ENCODE measurements at places on chromosomes 6 and 20.

GRCh38 chr6:110990840-110991576 lies 9.2 kb downstream of the RPF2 start:
- DNase-seq = no peak

- no peak for DNase-seq
These were observed 18.9 kb downstream of the PREP start for GRCh38 chr6:105384004-105384403.

DNA sequence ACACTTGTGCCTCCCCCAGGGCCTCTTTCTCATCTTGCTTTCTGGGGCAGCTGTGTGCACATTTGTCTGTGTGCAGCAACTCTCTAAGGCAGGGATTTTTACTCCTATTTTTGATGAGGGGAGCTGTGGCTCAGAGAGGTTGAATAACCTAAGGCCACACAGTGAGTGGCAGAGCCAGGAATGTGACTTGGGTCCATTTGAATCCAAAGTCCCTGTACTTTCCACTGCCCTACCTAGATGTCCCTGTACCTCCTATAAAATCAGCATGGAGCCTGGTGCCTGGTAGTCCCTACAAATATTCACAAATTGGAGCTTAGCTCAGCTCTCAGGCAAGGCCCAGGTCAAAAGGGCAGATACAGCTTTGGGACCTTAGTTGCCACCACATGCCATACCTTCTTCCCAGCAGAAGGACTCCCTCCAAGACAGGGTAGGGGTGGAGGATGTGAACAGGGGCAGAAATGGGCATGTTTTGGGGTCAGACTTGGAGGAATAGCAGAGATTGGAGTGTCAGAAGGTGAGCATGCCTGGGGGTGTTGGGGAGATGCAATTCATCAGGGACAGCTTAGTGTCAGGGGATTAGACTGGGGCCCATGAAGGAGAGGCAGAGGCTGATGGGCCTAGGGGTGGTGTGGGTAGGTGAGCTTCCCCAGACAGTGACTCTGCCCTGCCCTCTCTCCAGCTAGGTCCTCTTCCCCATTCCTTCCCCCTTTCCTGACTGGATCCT lies 4.1 kb upstream of the VEGFA start:
- DNase-seq = no peak

- no peak for DNase-seq
These were observed 4.4 kb downstream of the EFHC1 start for GRCh38 chr6:52424513-52424912.

- no peak for DNase-seq
These were observed 70.8 kb upstream of the AGPAT4 start for GRCh38 chr6:161344626-161345025.

GRCh38 chr6:49087369-49087768 lies 375.7 kb downstream of the MMUT start:
- DNase-seq = no peak

GRCh38 chr6:97714772-97715171 lies 431.8 kb upstream of the MMS22L start:
- DNase-seq = no peak

GRCh38 chr6:12291071-12291838 lies 1.1 kb downstream of the EDN1 start:
- no peak for DNase-seq

DNA sequence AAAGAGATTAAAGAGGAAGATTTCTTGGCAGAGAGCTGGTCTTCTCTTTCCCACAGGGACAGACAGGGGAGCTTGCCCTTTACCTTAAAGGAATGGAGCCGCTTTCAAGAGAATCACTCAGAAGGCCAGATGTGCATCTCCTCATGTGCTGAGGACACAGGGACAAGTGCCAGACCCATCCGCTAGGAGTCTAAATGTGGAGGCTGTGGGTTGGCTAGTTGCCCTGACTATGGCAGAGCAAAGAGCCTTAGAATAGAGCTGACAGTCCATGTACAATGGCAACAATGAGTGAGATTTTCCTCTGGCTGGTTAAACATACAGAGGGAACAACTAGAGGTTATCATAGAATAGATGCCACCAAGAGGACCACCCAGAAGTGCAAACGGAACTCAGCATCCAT lies 7.3 kb upstream of the DOK5 start:
- no peak for DNase-seq

GRCh38 chr6:32192608-32193039 lies at the start of gene GPSM3:
TSS of gene GPSM3 (minus strand) at chr6:32192643. CDS start at chr6:32192513, 130 bp downstream.
- peak; percentile 70 for DNase-seq

DNA sequence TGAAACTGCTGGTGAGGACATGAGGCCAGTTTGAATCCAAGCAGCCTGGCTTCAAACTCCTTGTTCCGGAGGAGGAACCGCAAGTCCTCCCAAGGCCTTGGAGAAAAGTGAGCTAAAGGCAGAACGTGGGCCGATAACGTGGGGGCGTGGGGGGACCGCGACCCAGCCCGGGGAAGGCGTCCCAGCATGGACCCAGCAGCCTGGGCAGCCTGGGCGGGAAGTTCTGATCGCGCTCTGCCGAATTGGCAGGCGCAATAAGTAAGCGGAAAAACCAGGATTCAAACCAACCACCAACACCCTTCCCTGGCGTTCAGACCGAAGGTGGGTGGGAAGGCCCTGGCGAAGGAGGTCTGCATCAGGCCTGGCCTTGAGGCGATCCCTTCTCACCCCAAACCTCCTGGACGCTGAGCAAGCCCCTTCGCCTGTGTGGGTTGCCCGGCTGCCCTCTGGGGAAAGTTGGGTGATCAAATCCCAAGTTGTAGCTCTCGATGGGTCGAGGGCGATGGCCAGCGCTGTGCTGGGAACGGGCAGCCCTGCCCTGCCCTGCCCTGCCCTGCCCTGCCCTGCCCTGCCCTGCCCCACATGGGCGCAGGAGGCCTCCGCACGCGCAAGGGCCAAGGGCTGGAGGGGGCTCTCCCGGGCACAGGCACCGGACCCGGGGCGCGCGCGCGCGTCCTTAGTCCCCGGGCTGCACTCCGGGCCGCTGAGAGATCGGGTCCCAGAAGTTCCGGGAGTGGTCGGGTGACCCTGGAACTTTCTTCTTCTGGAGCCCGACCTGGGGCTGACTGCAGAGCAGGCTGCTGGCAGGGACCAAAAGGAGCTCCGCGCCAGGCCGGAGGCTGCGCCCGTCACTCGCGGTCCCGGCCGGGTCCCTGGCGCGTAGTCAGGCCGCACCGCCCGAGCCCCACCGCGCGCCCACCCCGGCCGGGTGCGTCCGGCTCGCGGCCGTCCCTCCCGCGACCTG lies 637 bp upstream of the SLC22A3 start:
- DNase-seq = no peak

GRCh38 chr6:53437557-53438202 lies 88.9 kb upstream of the ELOVL5 start:
- DNase-seq = peak; percentile 87

GRCh38 chr6:3769610-3770009 lies 18.1 kb upstream of the PXDC1 start:
- DNase-seq = no peak
